ENCODE measurements at places on chromosomes 7 and 10.

- no peak for DNase-seq
Measured at GRCh38 chr10:51074238-51075028, at the start of gene PRKG1. PRKG1 (plus strand) TSS chr10:51074487.

- DNase-seq: no peak
Measured at GRCh38 chr7:130956417-130957136, 222.6 kb upstream of the KLF14 start.

DNA sequence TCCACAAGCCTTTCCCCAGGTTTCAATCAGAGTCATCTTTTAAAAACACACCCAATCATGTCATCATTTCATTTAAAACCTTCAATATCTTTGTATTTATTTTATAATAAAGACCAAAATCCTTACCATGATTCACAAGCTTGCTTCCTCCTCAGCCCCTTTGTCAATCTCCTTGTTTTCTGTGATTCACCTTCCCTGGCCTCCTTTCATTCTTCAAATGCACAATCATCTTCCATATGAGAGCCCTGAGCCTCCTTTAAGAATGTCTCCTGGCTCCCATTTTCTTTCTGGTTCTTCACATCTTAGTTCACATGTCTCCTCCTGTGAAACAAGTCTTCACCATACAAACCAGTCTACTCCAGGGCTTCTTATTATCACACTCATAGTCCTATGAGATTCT, 904.0 kb downstream of the SORCS3 start:
- no peak for DNase-seq

GRCh38 chr10:77177589-77177988, 460.0 kb downstream of the KCNMA1 start:
- no peak for DNase-seq

DNA sequence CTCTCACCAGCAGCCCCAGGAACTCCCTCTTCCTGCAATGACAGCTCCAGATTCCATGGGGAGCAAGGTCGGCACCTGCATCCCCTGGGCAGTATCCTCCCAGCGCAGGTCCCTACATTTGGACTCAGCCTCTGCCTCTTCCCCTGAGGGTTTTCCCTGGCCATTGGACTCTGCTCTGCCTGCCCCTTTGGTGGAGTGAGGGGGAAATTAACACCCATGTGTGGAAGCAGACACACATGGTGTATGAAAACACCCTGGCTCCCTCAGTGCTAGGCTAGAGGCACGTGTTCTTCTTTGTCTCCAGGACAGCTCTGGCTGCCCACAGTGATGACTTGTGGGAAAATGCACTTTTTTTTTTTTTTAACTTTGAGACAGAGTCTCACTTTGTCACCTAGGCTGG, 8.4 kb downstream of the PRF1 start:
- DNase-seq: no peak

- DNase-seq: no peak
Measured at GRCh38 chr10:349081-349480, 213.8 kb downstream of the ZMYND11 start.

- DNase-seq: no peak
Measured at GRCh38 chr7:45967591-45968157, 46.6 kb upstream of the IGFBP3 start.

GRCh38 chr7:74479961-74480829, 26.5 kb downstream of the GTF2IRD1 start:
- no peak for DNase-seq

- no peak for DNase-seq
Measured at GRCh38 chr7:99006739-99007424, 128.6 kb downstream of the TRRAP start.

GRCh38 chr7:115357703-115357999, 435.8 kb downstream of the MDFIC start:
- no peak for DNase-seq

DNA sequence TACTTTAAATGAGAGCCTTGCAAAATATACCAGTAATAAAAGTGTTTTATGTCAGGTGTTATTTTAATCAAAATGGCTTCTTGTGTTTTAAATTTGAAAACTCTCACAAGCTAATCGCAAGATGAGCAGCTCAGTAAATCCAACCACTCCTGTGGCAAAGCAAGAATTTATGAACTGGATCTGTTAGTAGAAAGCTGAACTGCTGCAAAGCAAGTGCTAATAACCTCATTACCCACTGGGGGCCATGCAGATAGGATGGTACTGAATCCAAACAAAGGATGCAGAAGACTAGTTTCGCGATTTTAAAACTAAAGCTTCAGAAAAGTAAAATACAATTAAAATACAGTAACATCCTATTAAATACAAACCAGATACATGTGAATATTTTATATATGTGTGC, 468.0 kb downstream of the PARD3 start:
- no peak for DNase-seq

GRCh38 chr7:34752929-34753328, 94.9 kb downstream of the NPSR1 start:
- no peak for DNase-seq

- DNase-seq: no peak
Measured at GRCh38 chr7:65454469-65454868, 80.8 kb downstream of the ZNF92 start.

DNA sequence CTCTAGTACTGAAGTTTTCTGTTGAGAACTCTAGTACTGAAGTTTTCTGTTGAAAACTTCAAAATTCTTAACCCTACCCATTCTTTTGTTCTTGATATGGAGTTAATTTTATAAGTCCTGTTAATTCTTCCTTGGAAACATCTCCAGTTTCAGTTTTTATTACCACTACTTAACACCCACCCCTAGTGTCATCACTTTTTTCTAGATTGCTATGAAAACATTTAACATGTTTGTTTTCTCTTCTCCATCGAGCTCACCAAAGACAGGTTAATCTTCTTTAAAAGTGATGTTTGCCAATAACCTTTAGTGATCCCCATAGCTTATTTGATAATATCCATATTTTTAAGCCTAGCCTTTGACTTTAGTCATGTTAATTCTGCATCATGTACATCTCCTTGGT, 147.9 kb downstream of the PPP1R9A start:
- DNase-seq: no peak

GRCh38 chr7:90461219-90461618, 8.2 kb upstream of the PTTG1IP2 start:
- DNase-seq: no peak

- no peak for DNase-seq
Measured at GRCh38 chr7:149714910-149715471, 58.4 kb downstream of the ZNF467 start.

- DNase-seq: no peak
Measured at GRCh38 chr7:79741684-79742083, 288.2 kb upstream of the MAGI2 start.

- no peak for DNase-seq
Measured at GRCh38 chr10:97876402-97876801, 26.8 kb downstream of the GOLGA7B start.

GRCh38 chr10:132185601-132186487, 904 bp upstream of the DPYSL4 start:
- no peak for DNase-seq

DNA sequence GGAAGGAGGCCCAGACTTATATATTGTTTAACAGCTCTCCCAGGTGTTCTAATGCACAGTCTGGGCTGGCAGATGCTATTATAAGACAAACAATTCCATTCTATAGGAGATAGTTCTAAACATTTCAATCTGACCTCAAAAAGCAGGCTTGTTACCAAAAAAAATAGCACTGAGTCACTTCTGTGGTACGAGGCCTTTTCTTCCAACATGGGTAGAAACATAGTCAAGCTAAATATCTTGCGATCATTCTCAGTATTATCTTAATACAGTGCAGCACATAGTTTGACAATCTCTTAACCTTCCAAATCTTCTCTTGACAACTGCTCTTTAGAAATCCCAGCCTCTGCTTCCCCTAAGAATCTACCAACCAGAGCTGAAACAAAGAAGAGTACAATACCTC, 46.6 kb upstream of the MKX start:
- DNase-seq: no peak

GRCh38 chr7:101743995-101744360, 73.4 kb upstream of the CUX1 start:
- no peak for DNase-seq

GRCh38 chr10:60032723-60033122, 126.4 kb upstream of the CCDC6 start:
- DNase-seq: peak; percentile 92

GRCh38 chr7:8418629-8419245, 14.7 kb upstream of the NXPH1 start:
- peak; percentile 50 for DNase-seq

- DNase-seq: no peak
Measured at GRCh38 chr7:921581-922333, 32.7 kb downstream of the ADAP1 start.

DNA sequence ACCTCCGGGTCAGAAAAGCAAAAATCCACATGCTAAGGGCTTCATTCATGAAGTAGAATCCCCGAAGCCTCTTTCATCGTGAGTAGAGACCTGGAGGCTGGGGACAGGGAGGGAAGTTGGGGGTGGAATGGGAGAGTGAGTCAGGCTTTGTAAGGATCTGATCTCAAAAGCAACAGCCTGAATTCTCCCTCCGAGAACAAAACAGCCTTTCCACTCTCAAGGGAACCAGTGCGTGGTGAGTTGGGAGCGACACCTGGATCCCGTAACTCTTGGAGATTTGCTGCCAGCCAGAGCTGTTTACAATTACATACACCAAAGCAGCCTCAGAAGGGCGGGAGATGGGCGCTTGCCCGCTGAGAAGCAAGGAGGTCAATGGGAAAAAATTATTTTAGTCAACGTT, 10.8 kb downstream of the AFAP1L2 start:
- no peak for DNase-seq

GRCh38 chr7:124489925-124490324, 275.7 kb downstream of the GPR37 start:
- DNase-seq: no peak

- DNase-seq: no peak
Measured at GRCh38 chr10:46245381-46245900, 41.4 kb upstream of the ANTXRL start.

DNA sequence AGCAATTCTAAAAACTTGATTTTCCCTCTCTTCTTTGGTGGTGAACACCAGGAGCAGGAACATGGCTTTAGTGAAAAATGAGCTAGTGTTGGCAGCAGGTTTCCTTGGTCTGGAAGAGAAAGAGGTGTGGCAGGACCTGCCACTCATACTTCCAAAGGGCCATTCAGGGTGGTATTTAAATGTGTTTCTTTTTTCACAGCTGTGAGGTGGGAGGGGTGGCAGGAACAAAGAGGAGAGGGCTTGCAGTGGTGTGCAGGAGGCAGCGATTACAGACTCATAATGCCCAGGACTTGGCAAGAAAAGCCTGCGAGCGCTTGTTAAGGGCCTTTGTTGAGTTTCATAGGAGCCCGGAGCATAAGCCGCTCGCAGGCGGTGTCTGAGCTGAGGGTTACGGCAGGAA, 36.8 kb downstream of the WIPF3 start:
- DNase-seq: no peak

DNA sequence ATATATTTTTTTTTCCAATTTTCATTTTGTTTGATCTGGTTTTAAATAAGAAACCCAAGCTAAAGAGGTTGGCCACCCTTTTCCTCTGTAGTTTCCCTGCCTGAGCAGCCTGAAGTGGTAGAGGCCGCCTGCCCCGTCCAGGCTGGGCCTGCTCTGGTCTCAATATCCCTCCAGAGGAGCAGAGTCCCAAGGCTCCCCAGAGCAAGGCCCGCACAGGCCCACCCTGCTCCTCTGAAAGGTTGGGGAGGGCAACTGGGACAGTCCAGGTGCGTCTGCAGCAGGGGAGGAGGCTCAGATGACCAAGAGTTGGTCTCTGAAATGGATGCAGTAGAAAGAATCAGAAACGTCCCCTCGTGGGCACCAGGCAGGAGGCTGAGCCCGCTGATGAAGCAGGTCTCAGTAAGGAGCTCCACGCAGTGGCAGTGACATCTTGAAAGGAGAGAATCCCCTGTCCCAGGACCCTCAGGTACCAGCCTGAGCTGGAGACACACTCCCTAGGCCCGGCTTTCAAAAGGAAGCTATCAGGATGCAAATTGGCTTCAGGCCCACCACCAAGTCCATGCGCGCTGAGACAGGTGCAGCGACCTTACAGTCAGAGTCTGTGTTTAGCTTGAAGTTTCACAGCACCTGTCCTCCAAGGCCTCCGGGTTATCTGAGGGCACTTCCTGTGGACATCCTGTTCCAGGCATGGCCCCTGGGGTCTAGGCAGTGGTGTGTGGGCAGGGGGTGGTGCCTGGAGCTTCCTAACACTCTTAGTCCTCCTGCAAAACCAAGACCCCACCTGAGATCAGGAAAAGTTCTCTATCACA, 37.7 kb downstream of the EN2 start:
- no peak for DNase-seq

DNA sequence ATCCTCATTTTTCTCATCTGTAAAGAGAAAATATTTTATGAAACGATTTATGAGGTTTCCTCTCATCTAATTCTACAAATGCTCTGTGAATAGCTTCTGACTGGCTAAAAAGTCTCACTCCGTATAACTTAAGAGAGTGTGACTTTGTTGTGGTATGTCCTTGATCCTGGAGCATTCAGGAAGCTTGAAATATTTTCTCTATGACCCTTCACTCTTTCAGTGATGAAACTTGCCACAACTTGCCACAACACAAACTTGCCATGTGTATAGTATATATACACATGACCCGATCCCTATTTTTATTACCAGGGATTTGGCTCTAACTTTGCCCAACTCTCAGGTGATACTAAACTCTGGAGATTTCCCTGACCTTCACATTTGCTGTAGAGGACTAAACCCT, 74.1 kb downstream of the TES start:
- DNase-seq: no peak

DNA sequence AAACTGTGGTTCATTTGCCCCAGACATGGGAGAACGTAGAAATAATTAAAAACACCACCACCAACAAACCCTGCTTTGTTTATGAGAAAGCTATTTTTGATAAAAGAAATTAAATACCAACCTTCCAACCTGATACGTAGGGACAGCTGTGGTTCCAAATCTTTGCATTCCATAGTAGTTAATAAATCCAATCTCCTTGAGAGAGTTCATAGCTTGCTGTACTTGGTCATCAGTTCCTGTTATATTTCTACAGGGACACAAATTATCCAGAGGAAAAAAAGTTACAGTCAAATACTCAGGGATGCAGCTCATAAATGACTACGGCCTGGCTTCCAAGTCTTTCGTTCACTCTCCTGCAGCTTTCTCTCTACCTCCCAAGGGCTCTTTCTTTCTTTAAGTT, 41.1 kb downstream of the PUS7 start:
- DNase-seq: no peak

- no peak for DNase-seq
Measured at GRCh38 chr10:37495415-37495814, 362.0 kb downstream of the ZNF248 start.

- DNase-seq: no peak
Measured at GRCh38 chr7:48085433-48085791, 3.7 kb upstream of the UPP1 start.

- no peak for DNase-seq
Measured at GRCh38 chr7:94272821-94273583, 121.7 kb upstream of the COL1A2 start.

GRCh38 chr7:118304100-118304499, 79.6 kb downstream of the ANKRD7 start:
- no peak for DNase-seq

GRCh38 chr7:127937066-127937680, 94.1 kb downstream of the LRRC4 start:
- DNase-seq: no peak

Data from AML-193 (cell line).